Ovary (tissue), 10 donors: ENCODE measurements at places on chromosomes 5 and 9.

GRCh38 chr5:157271740-157272271 is 5.9 kb downstream of the CYFIP2 start:
- no peaks in the 10 kb centered on the region for H3K27me3 ChIP-seq
- no peaks in the 10 kb centered on the region for H3K36me3 ChIP-seq
- DNase-seq = no peak
- H3K4me3 ChIP-seq = no peak overlapping the region
- H3K27ac ChIP-seq = no peak overlapping the region

GRCh38 chr9:114172981-114173833 is 17.9 kb downstream of the COL27A1 start:
- no peaks in the 10 kb centered on the region for H3K27me3 ChIP-seq
- no peak for DNase-seq
- no peak overlapping the region for H3K4me3 ChIP-seq
- peaks cover 13% of the 10 kb centered on the region for H3K4me1 ChIP-seq

DNA sequence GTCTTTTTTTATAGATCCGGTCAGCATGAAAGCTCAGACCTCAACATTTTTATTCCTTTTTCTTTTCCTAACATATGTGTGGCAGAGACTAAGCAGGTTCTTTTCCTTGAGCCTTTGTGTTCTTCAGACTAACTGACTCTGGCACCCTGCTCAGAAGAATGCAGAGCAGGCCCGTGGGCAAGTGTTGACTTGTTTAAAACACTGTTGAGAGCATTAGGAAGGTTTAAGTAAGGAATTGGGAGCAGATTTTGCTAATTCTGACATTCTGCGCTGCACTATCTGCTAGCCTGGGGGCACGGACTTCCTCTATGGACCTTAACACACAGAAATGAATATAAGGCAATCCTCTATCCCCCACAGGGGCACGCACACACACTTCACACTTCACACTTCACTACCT is 182.5 kb upstream of the PIK3R1 start:
- DNase-seq = no peak
- no peaks in the 10 kb centered on the region for H3K27me3 ChIP-seq
- H3K27ac ChIP-seq = no peak overlapping the region
- no peaks in the 10 kb centered on the region for H3K4me1 ChIP-seq
- no peaks in the 10 kb centered on the region for H3K36me3 ChIP-seq

GRCh38 chr9:1870915-1871314 is 144.2 kb upstream of the SMARCA2 start:
- H3K27ac ChIP-seq = no peak overlapping the region
- no peak for DNase-seq
- H3K27me3 ChIP-seq = no peaks in the 10 kb centered on the region
- H3K4me3 ChIP-seq = no peak overlapping the region
- H3K4me1 ChIP-seq = no peaks in the 10 kb centered on the region

GRCh38 chr9:27184556-27185351 is 75.7 kb downstream of the TEK start:
- DNase-seq = no peak
- no peaks in the 10 kb centered on the region for H3K36me3 ChIP-seq

DNA sequence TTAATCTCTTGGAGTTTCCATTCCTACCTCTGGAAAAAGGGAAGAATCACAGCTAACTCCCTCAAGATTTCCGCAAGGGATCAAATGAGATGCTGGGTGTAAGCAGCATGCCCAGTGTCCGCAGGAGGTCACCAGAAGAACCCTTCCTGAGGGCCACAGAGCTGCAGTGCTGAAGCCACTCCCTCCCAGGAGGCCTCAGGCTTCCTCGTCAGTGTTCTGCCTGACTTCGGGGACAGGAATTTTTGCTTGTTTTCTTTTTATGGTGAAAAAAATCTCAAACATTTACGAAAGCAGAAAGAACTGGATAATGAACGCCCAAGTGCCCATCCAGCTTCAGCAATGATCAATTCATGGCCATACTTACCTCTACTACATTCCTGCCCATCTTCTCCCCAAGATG is 183.0 kb downstream of the CDK5RAP2 start:
- no peak overlapping the region for H3K27ac ChIP-seq
- no peaks in the 10 kb centered on the region for H3K27me3 ChIP-seq
- no peaks in the 10 kb centered on the region for H3K36me3 ChIP-seq
- no peaks in the 10 kb centered on the region for H3K4me1 ChIP-seq
- H3K4me3 ChIP-seq = no peak overlapping the region

DNA sequence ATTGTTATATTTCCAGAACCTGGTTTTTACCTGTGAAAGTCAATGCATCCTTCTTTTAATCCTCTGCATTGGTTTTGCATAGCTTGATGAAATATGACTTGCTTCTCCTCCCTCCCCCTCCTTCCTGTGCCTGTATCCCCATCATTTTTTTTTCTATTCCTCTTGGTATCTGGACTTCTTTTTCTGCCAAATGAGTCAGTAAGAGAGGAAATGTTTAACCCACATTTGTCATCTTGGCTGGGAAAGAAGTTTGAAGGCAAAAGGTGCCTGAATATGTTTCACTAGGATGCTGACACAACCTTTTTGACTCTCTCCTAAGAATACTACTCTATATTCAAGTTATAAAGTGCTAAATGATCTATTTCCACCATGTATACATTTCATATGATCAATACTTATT is 35.5 kb upstream of the CDKN2B start:
- H3K27me3 ChIP-seq = no peaks in the 10 kb centered on the region
- no peaks in the 10 kb centered on the region for H3K36me3 ChIP-seq
- no peak for DNase-seq
- H3K4me1 ChIP-seq = no peaks in the 10 kb centered on the region
